ENCODE measurements at places on chromosomes 4 and X. TPM values are rescaled to one million over a fixed set of nuclear protein-coding genes. Genes with fewer than 3 reads are reported as not detected.

Gene DRD5
- total RNA-seq = not detected

Gene ASB12
- not detected for total RNA-seq

Gene KIF4A
- total RNA-seq = 26.8 TPM

Gene FANCB
- total RNA-seq = 5.9 TPM

Gene RBPJ
- total RNA-seq = 38.6 TPM

Gene IL3RA
- total RNA-seq = not detected

Gene FOXR2
- total RNA-seq = not detected

Gene DMRTC1
- not detected for total RNA-seq

Gene ARHGAP36
- not detected for total RNA-seq

Gene EREG
- 16.0 TPM for total RNA-seq

Gene AVPR2
- total RNA-seq = 0.22 TPM

Gene MAGEB2
- total RNA-seq = not detected

Gene MAD2L1
- total RNA-seq = 38.3 TPM

Gene F11
- total RNA-seq = not detected

Gene F8A1
- total RNA-seq = 12.6 TPM
